Fibroblast of skin of abdomen (primary cell): ENCODE measurements at places on chromosomes 5 and 9.

- no peak for DNase-seq
Observed at GRCh38 chr5:98899456-98899855, 29.4 kb downstream of the CHD1 start.

DNA sequence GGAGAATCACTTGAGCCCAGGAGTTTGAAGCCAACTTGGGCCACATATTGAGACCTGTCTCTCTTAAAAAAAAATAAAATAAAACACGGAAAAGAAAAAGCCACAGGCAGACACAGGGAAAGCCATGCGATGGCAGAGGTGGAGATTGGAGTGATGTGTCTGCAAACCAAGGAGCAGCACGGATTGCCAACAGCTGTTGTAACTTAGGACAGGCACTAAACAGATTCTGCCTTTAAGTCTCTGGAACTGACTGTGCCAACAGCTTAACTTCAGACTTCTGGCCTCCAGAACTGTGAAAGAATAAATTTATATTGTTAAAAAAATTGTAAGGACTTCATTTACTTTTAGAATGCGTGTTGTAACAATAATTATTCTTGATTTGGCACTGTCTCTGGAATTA lies 318.5 kb upstream of the CHD1 start:
- no peak for DNase-seq

GRCh38 chr5:74167206-74167929 lies 473.2 kb downstream of the ENC1 start:
- DNase-seq, result peak; percentile 83

- DNase-seq, result peak; percentile 55
Observed at GRCh38 chr5:142746532-142747433, 23.4 kb upstream of the ARHGAP26 start.

DNA sequence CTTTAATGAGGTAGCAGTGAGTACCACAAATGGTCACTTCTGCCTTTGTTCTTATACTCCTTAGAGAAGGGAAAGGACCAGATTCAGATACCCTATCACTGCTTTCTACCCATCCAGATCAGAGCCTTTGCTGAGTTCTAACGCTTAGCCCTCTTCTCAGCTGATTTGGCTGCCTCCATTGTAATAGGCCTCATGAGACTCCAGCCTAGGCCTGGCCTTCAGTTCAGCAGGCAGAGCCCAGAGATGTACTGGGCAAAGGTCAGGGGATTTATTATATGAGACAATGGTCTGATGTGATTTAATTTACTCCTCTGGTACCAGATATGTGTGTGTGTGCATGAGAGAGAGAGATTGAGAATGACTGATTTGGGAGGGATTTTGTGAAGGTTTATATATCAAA lies 124.7 kb downstream of the GHR start:
- no peak for DNase-seq

- peak; percentile 96 for DNase-seq
Observed at GRCh38 chr5:34686762-34687268, 30.7 kb downstream of the RAI14 start.

- no peak for DNase-seq
Observed at GRCh38 chr9:113556877-113557593, 93.5 kb downstream of the RGS3 start.

DNA sequence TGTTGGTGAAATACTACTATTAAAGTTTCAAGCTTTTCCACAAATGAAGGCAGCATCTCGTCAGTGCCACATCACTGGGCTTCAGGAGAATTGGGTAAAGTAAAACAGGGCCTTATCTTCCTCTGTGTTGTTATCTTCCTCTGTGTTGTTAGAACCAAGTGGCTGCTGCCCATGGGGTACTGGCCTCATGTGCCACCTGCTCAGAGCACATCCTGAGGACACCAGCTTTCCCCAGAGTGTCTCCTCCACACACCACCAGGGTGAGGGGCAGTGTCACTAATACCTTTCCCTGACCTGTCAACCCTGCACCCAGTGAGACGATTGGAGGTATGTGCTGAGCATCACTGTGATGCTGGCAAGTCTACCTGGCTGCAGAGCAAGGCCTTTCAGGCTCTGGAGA lies 499.9 kb downstream of the SEMA5A start:
- no peak for DNase-seq

DNA sequence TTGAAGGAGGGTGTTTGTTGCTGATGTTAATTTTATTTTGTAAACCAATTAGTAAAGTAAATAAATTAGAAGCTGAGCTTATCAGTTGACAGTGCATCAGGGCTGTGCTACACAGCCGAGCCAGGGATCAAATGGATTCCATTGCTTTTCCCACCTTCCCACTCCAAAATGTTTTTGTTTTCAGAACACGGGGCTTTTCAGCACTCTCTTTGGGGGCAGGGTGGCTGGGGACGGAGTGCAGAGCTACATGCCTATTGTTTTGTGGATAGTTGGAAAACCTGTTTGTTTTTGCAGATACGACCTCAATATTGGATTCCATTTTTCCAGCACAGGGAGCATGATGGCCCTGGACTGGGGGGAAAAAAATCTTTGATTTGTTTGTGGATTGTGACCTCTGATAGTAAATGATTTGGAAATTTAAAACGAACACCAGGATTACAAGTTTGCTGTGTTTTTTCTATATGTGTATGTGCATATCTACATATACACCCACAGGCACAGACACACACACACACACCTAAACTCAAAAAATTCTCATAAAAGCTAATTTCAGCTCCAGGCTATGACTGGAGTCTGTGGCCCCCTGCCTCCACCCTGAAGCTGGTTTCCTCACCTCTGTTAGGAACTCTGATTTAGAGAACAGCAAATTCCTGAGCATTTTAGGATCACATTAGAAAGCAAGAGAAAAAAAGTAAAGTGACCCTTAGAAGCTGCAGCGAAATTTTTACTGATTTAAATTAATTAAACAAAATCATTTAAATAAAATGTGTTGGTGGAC lies 371.7 kb upstream of the IRX2 start:
- no peak for DNase-seq

- DNase-seq, result peak; percentile 100
Observed at GRCh38 chr9:130847306-130848217, 12.5 kb downstream of the ABL1 start.

DNA sequence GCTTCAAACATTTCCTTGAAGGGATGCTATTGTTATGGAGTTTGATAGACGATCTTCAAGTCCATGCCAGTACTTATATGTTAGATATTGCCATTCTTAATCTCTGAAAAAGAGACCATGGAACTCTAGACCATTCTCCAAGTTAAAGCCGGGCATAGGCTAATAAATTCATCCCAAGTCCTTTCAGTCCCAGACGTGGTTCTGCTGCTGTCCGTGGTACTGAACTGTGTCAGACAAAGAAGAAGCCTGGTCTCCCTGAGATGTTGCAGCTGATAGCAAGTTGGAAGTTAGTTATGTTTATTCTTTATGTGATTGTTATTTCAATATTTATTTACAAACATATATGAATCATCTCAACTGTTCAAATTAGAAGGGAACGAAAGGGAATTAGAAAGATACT lies 158.7 kb downstream of the NMUR2 start:
- no peak for DNase-seq

DNA sequence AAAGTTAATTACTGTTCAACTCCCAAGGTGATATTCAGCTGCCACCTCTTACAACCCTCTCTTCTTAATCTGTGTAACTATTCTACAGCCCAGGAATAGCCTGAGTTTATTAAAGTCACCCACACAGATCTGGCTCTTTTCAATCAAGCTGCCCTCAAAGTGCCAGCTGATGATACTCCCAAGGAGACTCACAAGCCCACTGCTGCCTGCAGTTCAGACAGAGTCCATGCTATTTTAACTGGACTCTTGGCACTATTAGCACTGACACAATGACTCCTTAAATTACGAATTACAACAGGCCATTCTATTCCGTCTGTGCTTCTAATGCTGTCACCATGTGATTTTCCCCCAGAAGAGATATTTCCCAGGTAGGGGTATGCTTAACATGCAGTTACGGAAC lies 26.3 kb downstream of the REEP5 start:
- DNase-seq, result no peak
